ENCODE measurements at places on chromosomes 3 and 15.

- no peak for DNase-seq
Observed at GRCh38 chr3:172643506-172644179, 67.2 kb downstream of the NCEH1 start.

- no peak for DNase-seq
Observed at GRCh38 chr3:117404730-117405129, 695.2 kb downstream of the TUSC7 start.

- no peak for DNase-seq
Observed at GRCh38 chr3:151395806-151396205, 11.3 kb upstream of the P2RY12 start.

- DNase-seq: no peak
Observed at GRCh38 chr15:57150066-57150865, 226.0 kb upstream of the CGNL1 start.

DNA sequence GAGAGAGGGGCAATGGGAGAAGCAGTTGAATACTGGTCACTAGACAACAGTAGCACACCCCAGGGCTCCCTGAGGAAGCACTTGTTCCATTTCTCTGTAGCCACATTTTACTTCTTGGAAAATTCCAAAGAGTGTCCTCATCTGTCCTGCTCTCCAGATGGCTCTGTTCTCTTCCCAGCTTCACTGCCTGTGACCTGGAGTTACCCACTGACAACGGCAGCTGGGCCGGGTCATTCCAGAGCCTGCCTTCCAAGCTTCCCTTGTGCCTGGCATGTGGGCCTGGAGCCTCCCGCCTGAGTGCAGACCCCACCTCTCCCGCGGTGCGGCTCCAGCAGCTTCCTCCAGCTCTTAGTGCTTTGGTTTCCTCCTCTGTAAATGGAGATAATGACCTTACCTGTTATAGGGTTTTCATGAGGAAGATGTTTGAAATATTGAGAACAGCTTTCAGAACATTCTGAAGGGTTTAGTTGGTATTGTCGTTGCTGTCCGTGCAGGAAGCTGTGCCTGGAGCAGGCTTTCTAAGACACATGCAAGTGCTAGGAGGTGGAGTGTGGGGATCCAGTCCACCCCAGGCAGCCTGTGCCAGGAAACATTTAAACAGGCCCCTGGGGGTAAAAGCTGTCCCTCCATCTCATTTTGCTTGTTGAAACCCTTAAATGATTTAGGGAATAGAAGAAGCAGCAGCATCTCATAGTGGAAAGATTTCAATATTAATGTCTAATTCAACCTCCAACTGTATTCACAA is 24.8 kb downstream of the EFCC1 start:
- DNase-seq: no peak

- DNase-seq: no peak
Observed at GRCh38 chr3:153439780-153440179, 277.8 kb downstream of the RAP2B start.

- DNase-seq: no peak
Observed at GRCh38 chr15:64443016-64443415, 17.4 kb upstream of the ZNF609 start.

DNA sequence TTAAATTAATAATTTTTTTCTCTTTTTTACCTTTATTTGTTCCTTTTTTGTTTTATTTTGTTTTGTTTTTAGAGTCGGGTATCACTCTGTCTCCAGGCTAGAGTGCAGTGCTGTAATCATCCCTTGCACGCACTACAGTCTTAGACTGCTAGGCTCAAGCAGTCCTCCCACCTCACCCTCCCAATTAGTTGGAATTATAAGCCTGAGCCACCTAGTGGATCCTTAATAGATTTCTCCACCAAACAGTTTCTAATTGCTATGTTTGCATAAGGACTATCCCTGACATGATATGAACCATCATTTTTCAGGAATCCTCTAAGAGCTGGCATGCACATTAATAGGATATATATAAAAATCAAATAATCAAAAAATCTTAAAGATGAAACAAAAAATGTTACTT is 993.2 kb downstream of the OTOL1 start:
- no peak for DNase-seq

GRCh38 chr15:25691544-25692430 is 171.3 kb downstream of the ATP10A start:
- DNase-seq: no peak

DNA sequence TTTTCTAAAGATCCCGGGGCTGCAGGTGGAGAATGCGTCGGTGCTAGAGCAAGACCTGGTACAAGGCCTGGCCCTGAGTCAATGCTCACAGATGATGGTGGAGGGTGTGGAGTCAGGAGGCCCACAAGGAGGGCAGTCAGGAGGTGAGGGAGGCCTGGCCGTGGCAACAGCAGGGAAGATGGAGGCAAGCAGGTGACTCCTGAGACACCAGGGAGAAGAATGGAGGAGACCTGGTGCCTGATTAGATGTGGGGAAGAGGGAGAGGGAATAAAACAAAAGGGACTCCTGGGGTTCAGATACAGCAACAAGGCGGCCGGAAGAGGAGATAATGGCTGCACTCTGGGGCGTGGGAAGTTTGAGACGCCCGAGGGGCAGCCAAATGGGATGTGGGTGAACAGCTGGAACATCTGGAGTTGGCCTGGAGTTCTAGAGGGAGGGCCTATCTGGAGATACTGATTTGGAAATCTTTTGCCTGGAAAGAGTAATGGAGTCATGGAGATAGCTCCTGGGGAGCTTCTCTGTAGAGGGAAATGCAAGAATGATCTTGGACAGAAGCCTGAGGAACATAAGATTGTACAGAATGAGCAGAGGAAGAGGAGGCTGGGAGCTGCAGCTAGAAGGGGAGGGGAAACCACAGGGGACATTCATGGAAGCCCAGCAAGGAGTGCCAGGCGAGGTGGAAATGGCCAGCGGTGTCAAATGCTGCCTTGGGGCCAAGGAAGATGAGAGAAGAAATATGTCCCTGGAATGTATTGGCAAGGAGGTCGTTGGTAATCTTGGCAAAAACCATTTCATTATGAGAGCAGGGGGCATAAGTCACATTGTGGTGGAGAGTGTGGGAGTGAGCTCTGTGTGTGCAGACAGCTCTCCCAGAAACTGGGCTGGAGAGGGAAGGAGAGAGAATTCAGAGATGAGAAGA is 67.5 kb upstream of the CORO2B start:
- DNase-seq: no peak

DNA sequence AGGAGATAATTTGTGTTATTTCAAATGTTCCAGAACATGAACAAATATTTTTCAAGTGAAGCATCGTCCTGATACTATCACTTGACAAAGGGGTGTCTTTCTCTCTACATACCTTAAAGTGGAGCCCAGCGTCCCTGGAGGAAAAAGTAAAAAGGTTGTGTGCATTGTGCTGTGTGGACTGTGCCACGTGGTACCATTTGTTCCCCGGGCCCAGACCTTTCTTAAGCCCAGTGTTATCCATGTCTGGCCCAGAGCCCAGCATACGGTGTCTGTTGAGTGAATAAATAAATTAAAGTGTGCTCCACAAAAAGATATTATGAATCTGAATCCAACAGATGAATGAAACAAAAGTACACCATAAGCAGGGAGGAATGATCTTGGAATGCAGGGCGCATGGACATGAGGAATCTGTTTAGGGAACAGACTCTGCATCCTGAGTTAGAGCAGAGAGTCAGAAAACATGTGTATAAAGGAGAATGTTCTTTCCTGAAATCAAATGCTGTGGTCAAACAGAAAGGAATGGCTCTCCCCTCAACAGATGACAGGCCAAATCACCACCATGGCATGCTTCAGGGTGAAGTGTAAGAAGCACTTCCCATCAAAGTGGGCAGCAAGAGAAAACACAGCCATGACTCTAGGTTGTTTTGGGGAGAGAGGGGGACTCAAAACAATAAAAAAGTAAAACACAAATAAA is 8.1 kb upstream of the PRSS50 start:
- DNase-seq: no peak

DNA sequence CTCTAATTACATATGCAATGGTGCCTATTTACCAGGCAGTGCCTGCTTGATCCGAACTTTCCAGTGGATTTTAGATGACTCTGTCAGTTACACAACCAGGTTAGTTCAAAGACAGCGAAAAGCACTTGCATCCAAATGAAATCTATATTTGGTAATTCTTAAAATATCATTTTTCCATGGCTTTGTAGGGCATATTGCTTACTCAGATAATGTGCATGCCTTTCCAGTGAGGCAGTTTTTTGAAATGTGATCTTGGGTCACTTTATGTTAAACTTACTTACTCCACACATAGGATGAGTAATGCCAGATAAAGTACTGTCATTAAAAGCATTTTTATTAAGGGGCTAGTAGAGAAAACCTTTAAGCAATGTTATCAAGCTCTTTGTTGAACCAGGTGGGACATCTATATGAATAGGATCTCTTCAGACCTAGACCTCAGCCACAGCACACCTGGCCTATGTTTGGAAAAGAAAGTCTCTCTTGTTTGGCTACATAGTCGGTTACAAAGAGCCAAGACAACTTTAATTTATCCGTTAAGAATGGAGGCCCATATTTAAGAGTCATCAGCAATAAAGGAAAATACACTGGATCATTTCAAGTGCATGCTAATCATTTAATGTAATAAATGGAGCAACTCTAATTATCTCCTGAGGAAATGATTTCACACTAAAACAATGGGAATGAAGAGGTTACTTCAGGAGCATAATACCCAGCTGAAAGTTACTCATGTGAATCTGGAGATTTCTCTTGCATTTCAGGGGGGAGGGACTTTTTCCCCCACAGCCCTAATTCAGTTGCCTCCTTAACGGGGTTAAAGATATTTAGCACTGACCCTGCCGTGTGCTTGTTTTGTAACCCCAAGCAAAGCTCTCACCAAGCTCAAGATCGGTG is 56.3 kb upstream of the TMCO5A start:
- DNase-seq: no peak

DNA sequence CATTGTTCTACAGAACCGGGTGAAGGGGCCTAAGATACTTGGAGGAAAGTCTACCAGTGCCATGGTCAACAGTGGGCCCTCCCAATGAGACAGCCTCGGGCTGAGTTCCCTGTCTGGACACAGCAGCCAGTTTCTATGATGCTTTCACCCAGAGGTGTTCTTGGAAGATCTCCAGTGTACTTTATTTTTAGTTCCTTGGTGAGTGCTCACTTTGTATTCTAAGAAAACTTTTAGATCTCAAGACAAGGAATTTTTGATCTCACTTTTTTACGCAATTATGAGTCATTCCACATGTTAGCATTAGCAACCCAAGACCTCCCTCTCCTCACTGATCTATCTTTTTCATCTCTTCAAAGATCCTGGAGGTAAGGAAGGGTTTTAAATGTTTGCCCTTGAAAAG is 287.7 kb downstream of the RORA start:
- no peak for DNase-seq

- DNase-seq: no peak
Observed at GRCh38 chr3:105853801-105854432, 14.9 kb downstream of the CBLB start.

DNA sequence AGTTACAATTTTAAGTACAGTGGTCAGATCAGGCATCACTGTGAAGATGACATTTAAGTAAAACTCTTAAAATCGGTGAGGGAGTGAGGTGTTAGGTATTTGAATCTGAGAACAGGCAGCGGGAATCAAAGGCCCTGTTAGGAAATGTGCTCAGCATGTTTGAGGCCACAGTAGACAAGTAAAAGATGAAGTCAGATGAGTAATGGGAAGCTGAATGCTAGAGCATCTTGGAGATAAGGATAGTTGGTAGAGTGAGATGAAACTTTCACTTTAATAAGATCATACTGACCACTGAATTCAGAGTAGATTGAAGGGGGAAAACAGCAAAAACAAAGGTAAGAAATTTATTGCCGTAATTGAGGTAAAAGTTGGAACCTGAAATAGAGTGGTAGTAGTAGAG is 61.6 kb downstream of the DCBLD2 start:
- no peak for DNase-seq

DNA sequence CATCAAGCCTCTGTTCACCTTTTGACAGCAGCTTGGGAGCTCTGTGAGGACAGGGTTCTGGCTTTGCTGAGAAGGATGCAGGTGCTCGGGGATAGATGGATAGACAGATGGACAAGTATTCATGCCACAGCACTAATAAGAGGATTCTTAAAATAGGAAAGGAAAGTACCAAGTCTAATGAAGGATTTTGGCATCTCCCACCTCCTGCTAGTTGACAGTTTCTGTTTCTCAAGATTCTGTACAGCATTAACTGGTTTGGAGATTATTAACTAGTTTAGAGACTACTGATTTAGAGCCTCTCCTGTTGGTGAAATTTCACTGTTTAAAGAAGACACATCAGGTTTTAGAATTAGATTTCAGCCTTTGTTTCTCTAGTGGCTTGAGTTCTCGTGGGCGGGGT is 152.3 kb downstream of the CACNA1D start:
- DNase-seq: no peak

GRCh38 chr3:118688396-118688884 is 346.2 kb downstream of the IGSF11 start:
- DNase-seq: no peak

DNA sequence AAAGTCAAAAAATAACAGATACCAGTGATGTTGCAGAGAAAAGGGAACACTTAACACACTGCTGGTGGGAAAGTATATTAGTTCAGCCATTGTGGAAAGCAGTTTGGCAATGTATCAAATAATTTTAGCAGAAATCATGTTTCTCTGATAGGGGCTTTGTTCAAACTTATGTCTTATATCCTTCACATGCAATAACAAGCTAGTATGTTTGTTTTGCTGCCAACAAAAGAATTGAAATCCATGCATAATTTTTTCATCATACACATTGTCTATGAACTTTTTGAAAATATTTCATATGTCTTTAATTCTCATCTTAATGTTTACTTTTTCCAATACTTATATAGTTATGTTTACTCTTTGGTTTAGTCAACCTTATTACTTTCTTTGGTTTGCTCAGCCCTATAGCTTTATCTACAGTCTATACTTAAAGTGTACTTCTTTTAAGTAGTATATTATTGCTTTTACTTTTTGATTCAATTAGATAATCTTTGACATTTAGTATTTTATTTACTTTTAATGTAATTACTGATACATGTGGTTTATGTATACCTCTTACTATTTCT is 639.6 kb upstream of the CBLB start:
- DNase-seq: no peak

DNA sequence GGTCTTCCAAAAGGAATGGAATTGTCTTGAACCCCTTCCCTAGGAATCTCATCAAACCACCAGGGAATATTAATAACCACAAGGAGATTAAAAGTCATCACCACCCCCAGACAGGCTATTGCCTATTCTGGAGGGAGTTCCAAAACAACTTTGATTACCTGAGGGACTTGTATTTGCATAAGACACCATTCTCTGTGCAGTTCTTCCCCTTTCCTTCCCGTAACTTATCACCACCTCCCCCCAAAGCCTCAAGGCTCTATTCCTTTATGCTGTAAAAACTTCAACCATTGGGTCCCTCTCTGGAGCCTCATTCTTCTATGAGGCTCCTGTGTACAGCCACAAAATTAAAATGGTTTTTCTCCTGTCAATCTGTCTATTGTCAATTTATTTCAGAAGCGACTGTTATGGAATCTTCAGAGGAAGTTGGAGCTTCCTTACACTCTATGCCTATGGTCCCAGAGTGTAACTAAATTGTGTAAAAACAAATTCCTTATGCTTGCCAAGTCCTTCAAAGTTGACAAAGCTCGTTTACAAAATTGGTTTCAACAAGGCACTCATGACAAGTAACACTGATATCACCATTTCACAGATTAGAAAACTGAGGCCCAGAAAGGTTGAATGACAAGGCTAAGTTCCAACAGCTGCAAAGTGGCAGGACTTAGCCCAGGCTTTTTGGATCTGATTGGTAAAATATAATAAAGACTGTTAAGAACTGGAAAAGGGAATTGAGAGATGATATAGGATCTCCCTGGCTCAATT is 68.3 kb upstream of the HERC1 start:
- DNase-seq: no peak
